Ovary (tissue), 10 donors: ENCODE measurements at places on chromosomes 2 and 18. TPM values are rescaled to one million over a fixed set of nuclear protein-coding genes. Genes with fewer than 3 reads are reported as not detected.

DNA sequence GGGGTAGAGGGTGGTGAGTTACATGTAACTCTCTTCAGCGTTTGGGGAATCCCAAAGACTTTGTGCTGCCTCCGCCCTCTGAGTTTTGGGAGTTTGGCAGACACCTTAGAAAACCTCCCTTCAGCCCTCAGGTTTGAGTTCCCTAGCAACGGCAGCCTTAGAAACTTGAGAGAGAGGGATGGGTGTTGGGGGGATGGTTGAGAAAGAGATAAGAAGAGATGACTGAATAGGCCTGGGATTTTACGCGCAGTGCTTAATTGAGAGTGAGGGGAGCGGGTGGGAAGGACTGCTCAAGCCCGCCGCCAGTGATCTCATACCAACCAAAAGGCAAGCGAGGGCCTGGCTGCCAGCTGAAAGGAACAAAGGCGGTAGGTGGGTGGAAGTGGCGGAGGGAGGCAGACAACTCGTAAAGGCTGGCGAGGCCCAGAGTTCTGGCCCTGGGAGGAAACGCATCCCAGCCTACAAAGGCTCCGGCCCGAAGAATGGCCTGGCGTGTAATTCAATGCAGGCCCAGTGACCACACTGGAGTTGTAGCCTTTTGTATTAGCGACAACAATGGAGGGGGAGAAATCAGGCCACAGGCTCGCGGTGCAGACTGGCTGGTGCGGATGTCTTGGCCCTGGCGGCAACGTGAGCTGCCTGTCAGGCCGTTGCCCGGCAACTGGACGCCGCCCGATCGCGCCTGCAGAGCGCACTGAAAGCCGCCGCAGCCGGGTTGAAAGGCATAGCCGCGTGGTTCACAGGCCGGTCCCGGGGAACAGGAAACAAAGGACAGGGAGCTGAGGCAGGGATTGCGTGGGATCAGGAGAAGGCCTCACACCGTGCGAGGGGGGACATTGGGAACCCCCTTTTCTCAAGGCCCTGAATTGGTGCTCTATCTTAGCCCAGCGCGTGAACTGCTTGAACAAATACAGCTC is 39.9 kb upstream of the DARS1 start:
- no peaks in the 10 kb centered on the region for H3K36me3 ChIP-seq
- no peak overlapping the region for H3K4me3 ChIP-seq
- DNase-seq = peak; percentile 18
- H3K4me1 ChIP-seq = no peaks in the 10 kb centered on the region

The CYP1B1 gene
- 5.4 TPM for total RNA-seq

DNA sequence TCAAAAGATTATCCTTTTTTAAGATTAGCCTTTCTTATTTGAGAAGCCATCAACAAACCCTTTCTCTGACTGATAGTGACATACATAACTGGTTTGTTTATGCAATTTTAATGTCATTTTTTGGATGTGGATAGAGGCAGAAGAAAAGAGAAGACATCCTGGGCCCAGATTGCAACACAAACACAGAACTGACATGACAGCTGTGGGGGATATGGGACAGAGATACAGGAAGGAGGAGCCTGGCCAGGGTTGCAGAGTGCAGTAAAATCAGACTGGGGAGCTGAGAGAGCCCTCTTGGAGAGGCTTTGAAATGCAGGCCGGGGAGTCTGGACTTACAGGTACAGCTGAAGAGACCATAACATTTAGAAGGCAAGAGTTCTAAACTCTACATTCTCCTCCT is 65.1 kb downstream of the SIGLEC15 start:
- no peaks in the 10 kb centered on the region for H3K27me3 ChIP-seq
- H3K27ac ChIP-seq = no peak overlapping the region
- H3K36me3 ChIP-seq = no peaks in the 10 kb centered on the region

- H3K4me3 ChIP-seq = no peak overlapping the region
- H3K4me1 ChIP-seq = peaks cover 1% of the 10 kb centered on the region
- DNase-seq = no peak
These were observed 57.3 kb downstream of the GULP1 start for GRCh38 chr2:188349019-188349418.

DNA sequence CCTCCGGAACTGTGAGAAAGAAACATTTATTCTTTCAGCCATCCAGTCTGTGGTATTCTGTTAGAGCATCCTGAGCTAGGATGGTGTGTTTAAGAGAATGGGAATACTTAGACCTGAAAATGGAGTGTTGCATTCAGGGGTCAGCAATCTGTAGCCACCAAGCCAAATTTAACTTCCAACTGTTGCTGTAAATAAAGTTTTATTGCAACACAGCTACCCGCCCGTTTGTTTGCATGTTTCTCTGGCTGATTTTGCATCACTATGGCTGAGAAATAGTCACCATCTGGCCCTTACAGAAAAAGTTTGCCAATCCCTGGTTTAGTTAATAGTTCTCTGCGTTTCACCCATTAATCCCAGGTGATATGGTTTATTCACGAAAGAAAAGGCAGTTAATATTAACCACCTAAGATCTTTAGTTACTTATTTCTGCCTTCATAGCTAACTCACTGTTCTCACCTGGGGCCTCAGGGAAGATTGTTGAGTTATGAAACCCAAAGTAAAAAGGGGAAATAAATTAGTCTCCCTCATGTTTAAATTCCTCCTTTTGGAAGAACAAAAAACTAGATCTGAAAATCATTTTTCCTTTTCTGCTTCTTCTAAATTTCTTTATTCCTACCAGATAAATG is 9.5 kb upstream of the CYS1 start:
- no peak overlapping the region for H3K27ac ChIP-seq
- peaks cover 5% of the 10 kb centered on the region for H3K4me1 ChIP-seq
- H3K27me3 ChIP-seq = no peaks in the 10 kb centered on the region

GRCh38 chr18:47838396-47838795 is 92.1 kb downstream of the SMAD2 start:
- no peak overlapping the region for H3K4me3 ChIP-seq
- no peak overlapping the region for H3K27ac ChIP-seq
- H3K36me3 ChIP-seq = no peaks in the 10 kb centered on the region
- H3K4me1 ChIP-seq = peaks cover 2% of the 10 kb centered on the region
- no peak for DNase-seq
